Effector CD8-positive, alpha-beta T cell (primary cell): ENCODE measurements at places on chromosomes 1 and 21.
A peak's percentile ranks its signal among the peaks of the same experiment; 100 is the strongest.

DNA sequence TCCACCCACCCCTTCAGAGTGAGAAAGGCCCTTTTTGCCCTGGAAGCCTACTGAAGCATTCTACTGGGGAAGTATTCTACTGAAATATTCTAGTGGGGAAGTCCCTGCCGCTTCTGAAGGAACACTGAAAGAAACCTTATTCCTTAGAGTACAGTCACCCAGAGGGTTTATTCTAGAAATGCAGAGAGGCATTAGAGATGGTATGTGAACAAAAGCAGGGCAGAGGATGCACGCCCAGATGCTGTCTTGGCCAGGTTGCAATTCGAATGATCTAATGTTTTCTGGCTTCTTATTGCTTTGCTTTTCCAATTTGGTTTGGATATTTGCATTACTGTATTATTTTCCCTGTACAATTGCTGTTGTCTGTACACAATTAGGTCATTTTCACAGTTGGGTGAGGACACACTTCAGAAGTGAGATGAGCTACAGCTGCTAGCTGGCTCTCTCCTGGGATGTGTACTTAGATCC lies 37.1 kb downstream of the CCN1 start:
- DNase-seq = no peak

- DNase-seq = no peak
These were observed 17.5 kb downstream of the VASH2 start for GRCh38 chr1:212967801-212968200.

DNA sequence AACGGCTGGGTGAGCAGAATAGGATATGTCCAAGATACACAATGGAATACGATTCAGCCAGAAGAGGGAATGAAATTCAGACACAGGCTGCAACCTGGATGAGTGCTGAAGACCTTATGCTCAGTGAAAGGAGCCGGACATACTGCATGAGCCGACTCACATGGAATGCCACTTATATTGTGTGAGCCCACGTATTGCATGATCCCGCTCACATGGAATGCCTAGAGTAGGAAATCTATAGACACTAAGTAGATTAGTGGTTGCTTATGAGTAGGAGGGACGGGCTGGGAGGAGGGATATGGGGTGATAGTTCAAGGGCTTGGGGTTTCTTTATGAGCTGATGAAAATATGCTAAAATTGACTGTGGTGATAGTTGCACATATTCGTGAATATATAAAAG lies 26.8 kb downstream of the TMPRSS2 start:
- DNase-seq = no peak

DNA sequence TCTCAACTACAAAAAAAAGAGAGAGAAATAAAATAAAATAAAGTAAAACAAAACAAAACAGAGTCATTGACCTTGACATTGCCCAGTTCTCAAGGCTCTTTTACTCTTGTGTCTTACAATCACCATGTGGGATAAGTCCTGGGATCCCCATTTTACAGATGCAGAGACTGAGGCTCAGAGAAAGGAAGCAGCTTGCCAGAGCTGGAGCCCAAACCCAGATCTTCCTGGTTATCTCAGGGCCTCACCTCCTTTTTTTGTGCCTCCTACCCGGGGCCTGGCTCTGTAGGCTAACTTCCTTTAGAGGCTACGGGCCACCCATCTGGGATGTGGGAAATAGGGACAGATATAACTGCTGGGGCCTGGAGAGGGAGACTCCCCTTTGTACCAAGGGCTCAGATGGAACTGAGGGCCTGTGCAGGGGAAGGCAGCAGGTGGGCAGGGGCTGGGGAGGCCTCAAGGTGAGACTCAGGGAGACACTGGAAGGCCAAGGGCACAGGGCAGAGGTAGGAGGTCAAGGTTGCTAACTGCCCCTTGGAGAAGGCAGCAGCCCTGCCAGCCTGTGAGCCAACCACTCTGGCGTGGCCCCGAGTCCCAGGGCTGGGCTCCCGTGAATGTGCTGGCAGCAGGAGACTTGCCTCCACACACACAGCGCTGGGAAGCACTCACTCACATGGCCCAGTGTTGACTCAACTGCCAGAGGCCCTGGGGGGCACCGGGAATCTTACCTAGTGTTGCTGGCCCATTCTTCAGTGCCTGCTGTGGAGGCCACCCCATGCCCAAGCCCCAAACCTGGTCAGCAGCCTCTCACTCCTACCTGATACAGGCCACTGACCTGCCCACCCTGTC lies 6.5 kb upstream of the ECE1 start:
- DNase-seq = no peak

DNA sequence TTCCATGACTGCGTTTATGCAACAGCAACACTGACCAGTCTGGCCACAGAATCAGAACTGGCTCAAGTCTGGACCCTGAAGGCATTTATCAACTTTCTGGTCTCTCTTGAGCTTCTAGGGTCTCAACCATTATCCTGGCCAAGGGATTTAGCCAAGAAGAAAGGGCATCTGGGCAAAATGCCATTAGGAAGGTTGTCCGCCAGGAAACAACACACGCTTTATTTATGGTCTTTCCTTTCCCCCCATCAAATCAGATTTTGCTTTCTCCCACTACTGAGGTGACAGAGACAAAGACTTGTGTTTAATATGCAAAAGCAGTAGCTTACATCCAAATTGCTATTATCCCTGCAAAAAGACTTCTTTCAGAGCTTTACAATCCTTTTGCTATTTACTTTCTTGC lies 81.6 kb upstream of the PPP2R5A start:
- no peak for DNase-seq

DNA sequence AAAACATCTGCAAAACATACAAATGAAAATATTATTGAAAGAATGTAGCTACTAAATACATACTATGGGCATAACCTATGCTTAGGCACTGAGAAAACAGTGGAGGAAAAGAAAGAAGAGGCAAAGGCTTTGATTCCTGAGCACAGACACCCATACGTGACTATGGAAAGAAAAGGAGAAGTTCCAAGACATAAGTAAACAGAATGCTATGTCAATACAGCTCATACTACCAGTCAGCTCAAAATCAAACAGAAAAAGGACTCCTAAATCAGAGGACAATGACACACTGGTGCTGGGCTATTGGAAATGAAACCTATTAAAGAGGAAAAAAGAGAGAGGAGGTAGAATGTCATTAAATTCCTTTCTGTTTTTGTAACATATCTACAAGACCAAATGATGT lies 225.4 kb downstream of the SMYD3 start:
- DNase-seq = no peak

GRCh38 chr1:5945445-5945844 lies 46.8 kb downstream of the NPHP4 start:
- no peak for DNase-seq

- no peak for DNase-seq
These were observed 22.3 kb upstream of the SNRPE start for GRCh38 chr1:203839081-203839480.

- DNase-seq = no peak
These were observed 7.0 kb downstream of the PALMD start for GRCh38 chr1:99652881-99653281.

GRCh38 chr1:42680921-42681683 lies 1.1 kb upstream of the YBX1 start:
- DNase-seq = no peak

- DNase-seq = no peak
These were observed 122.2 kb downstream of the NOS1AP start for GRCh38 chr1:162191396-162192305.

GRCh38 chr1:159921700-159922504 lies 3.4 kb downstream of the TAGLN2 start:
- no peak for DNase-seq

DNA sequence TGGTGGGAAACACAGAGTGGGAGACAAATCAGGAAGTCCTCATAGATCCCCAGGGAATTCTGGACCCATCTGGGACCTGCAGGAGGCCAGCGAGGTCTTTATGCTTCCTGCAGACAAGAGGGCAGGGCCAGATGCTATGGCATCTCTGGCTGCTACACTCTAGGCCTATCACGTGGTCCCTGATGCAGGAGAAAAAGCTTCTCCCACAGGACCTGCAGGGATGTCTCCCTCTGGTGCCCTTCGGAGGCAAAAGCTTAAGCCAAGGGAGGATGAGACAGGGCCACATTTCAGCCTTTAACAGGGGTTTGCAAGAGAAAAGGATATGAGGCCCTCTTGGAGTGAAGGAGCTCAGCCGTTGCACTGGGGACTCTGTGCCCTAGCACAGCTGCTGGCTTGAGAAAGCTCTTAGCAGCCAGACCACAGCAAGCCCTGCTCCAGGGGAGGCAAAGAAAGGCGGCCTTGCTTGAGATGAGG lies 243.0 kb downstream of the C1orf94 start:
- DNase-seq = no peak

GRCh38 chr1:162137179-162137960 lies 67.9 kb downstream of the NOS1AP start:
- DNase-seq = no peak

DNA sequence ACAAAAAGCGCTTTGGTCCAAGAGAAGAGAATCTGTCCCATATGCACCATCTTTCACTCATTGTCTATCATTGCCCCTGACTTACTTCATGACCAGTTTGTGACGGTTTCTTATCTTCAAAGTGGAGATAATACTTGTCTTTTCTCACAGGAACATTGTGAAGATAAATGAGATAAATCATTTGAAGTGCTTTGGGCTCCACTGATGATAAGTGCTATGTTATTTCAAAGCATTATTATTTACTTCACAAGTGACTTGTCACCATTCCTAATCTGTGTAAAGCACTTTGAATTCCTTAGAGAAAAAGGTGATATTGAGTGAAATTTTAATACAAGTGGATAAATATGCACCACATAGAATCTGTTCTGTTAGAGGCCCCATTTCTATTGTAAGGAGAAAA lies 731.6 kb upstream of the PTBP2 start:
- no peak for DNase-seq

GRCh38 chr1:160080381-160081100 lies 797 bp upstream of the KCNJ9 start:
- no peak for DNase-seq

- no peak for DNase-seq
These were observed 88.1 kb downstream of the CNIH3 start for GRCh38 chr1:224704107-224704735.

- no peak for DNase-seq
These were observed 67.9 kb downstream of the PHACTR4 start for GRCh38 chr1:28437264-28437923.

GRCh38 chr1:3858231-3858981 lies 1.1 kb downstream of the DFFB start:
- DNase-seq = no peak

GRCh38 chr1:3436451-3436850 lies 18.0 kb upstream of the ARHGEF16 start:
- no peak for DNase-seq

- no peak for DNase-seq
These were observed 156.5 kb downstream of the FGGY start for GRCh38 chr1:59453297-59453968.

DNA sequence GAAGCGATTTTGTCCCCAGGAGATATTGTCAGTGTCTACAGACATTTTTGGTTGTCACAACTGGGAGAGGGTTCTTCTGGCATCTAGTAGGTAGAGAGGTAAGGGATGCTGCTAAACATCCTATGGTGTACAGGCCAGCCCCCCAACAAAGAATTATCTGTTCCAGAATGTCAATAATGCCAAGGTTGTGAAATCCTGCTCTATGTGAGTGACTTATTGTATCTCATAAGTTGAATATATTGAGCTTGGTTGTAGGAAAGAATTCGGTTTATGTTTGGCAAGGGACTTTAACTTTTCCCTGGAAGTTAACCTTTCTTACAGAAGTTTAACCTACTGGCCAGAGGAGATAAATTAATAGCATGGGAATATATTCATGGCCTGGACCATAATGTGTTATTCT lies 52.6 kb upstream of the ANGPTL1 start:
- DNase-seq = no peak

- no peak for DNase-seq
These were observed 16.2 kb downstream of the OLFML2B start for GRCh38 chr1:162007466-162007865.

DNA sequence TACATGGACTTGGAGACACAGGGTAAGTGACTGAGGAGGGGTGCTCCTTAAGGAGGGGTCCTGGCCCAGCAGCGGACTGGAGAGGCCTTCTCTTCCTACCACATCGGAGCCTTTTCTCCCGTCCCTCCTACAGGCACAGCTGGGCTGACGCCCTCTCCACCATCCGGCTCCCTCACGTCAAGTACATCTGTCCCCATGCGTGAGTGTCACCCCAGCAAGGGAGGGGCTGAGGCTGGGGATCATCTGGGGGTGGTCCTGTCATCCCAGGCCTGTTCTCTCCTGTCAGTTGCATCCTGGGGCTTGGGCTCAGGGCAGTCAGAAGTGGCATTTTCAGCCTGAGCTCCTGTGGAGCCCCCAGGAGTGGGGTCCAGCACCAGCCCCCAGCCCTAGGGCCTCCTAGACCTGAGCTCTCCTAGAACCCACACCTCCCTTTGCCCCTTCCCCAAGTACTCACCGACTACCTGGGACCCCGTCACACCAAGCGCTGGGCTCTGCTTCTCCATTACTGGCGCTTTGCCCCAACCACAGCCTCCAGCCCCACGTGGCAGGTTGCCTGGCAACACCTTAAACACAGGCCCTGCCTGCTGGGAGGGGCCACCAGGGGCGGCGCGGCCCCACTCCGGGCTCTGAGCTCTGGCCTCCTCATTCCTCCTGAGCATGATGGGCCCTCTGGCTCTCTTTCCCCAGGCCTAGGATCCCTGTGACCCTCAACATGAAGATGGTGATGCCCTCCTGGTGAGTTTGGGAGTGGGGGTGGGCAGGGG lies 2.3 kb downstream of the LYPLA2 start:
- peak; percentile 30 for DNase-seq

GRCh38 chr1:54112027-54112426 lies 40.8 kb downstream of the CDCP2 start:
- no peak for DNase-seq

DNA sequence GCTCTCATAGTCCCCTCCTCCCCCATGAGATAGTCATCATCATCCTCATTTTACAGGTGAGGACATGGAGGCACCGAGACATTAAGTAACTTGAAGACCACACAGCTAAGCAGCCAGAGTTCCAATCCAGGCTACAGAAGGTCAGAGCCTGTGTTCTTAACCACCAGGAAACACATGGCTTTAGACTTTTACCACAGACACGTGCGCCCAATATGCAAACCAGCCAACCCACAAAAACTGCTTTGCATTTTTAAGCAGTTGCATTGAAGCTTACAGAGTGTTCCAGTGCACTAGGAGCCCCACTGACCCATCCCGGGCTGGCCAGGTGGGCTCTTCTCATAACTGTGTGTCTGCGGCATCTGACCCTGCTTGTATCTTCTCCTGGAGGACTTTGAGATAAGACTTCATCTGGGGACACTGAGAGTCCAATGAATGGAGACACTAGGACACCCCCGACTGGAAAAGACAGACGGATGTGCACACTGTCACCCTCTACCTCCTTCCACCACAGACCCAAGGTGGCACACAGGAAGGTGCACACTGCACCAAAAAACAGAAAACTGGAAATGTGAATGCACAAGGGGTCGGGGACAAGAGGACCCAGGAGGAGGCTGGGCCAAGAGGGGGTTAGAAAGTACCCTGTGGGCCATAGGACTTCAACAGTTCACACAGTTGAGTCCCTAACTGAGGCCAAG lies 56.4 kb downstream of the ETS2 start:
- no peak for DNase-seq
